ENCODE measurements at places on chromosomes 12 and 14. TPM values are rescaled to one million over a fixed set of nuclear protein-coding genes. Genes with fewer than 3 reads are reported as not detected.

Gene NFATC4
- total RNA-seq = 57.7 TPM

Gene KRT82
- total RNA-seq = not detected

Gene TAS2R42
- total RNA-seq = not detected

Gene TMEM63C
- under 0.01 TPM for total RNA-seq

Gene NANOG
- total RNA-seq = under 0.01 TPM

Gene HSPB8
- 13.7 TPM for total RNA-seq

Gene KERA
- not detected for total RNA-seq

Gene FZD10
- total RNA-seq = not detected

Gene ZC2HC1C
- 2.3 TPM for total RNA-seq

Gene LAG3
- total RNA-seq = 0.29 TPM

Gene RNASE4
- total RNA-seq = 7.0 TPM

Gene PROX2
- total RNA-seq = not detected

Gene GZMB
- total RNA-seq = not detected

Gene MUCL1
- total RNA-seq = not detected

Gene CDH24
- total RNA-seq = 3.1 TPM

Gene KRT6C
- total RNA-seq = not detected

Gene DTX1
- total RNA-seq = under 0.01 TPM

Gene VRTN
- not detected for total RNA-seq

Gene CELA1
- total RNA-seq = not detected

Gene CCDC175
- not detected for total RNA-seq

Gene STK38L
- total RNA-seq = 44.0 TPM

Gene MEG3
- 351 TPM for total RNA-seq

Gene SRRM4
- total RNA-seq = not detected

Gene HOXC10
- 5.2 TPM for total RNA-seq

Gene TAS2R10
- 0.44 TPM for total RNA-seq

Gene LRCOL1
- total RNA-seq = not detected

Gene MMP17
- 21.2 TPM for total RNA-seq

Gene NTS
- not detected for total RNA-seq

Gene CAPZA3
- not detected for total RNA-seq

Gene RPL41
- total RNA-seq = 918 TPM

Gene NGB
- total RNA-seq = not detected

Gene ASPG
- total RNA-seq = not detected

Gene ADGRD1
- total RNA-seq = not detected

Gene MYF5
- total RNA-seq = not detected

Gene ATP6V1D
- total RNA-seq = 122 TPM

Gene TSPAN8
- total RNA-seq = not detected

Gene PIANP
- total RNA-seq = not detected

Gene LIN7A
- 0.57 TPM for total RNA-seq

All from placental pericyte (primary cell).